Stimulated activated CD8-positive, alpha-beta memory T cell treated with anti-CD3 and anti-CD28 coated beads, Interleukin-7, amount 100 ng/mL, for 1 hour (primary cell): ENCODE measurements at places on chromosomes 1 and 21.

GRCh38 chr21:45632160-45632559 lies 11.4 kb upstream of the PCBP3 start:
- DNase-seq, result no peak

GRCh38 chr1:89847191-89847729 lies 26.4 kb downstream of the LRRC8D start:
- no peak for DNase-seq

DNA sequence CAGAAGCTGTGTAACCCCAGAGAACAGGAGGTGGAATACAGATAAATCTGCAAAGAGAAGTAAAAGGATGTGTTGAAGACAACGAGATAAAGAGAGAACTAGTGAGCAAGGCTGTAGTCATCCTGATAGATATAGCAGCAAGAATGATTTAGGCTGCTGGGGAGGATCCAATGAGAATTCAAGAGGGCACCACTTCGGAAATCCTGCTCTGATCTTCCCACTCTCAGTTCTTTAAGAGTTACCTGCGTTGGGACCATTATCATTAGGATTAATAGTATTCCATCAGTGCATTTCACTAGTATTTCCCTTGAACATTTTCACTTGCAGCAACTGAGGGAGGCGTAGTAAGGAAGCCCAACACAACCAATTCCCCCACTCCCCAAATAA lies at the start of gene BRINP3:
TSS of gene BRINP3 (minus strand) at position 103 of the 387 bp plus-strand sequence.
- no peak for DNase-seq

GRCh38 chr1:237705462-237705861 lies 185.3 kb downstream of the ZP4 start:
- no peak for DNase-seq

DNA sequence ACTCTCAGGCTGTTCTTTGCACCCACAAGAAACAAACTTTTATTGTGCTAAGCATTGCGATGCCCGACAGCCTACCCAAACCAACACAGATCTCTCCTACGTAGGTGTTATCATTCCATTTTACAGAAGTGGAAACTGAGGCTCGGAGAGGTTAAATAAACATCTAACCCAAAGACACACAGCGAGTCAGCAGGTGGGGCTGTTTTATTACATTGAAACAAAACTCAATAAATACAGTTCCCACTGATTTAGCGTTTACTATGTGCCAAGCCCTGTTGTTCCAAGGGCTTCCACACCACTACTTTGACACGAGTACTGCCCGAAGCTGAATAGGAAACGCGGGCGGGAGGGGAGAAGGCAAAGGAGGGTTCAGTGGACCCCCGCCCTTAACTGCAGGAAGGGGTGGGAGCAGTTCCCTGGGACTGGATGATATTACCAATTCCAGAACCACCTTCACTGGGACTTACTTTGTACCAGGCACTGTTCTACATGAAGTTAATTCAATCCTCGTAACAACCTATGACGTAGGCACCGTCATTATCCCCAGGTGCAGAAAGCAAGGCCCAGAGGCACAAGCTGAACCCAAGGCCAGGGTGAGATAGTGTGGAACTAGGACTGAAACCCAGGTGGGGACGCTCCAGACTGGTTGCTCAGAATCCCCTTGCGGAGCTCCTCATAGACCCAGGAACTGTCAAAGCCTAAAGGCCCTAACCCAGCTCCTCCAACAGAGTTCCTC lies 19.3 kb upstream of the ALDH4A1 start:
- DNase-seq, result no peak

GRCh38 chr1:42846257-42847110 lies at the start of gene ZNF691:
Gene ZNF691, plus strand, starts transcription at chr1:42846613. Its CDS starts 3,046 bp downstream, at chr1:42849659.
- DNase-seq, result peak; percentile 65

DNA sequence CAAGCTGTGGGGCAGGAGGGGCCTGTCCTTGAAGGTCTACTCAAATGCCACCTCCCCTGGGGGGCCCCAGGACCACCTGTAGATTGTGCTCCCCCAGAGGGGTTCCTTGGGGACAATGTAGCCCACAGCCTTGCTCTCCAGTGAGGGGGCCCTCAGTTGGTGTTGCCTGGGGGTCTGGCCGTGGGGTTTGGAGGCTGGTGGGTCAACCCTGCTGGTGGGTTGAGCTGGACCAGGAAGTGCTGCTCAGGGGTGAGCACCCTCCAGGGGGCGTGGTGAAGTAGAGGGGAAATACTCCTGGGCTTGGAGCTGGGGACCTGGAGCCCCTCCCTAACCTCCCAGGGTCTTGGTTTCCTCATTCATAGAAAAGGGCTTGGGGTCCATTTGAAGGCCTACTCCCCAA lies 143.6 kb upstream of the WNT4 start:
- no peak for DNase-seq

DNA sequence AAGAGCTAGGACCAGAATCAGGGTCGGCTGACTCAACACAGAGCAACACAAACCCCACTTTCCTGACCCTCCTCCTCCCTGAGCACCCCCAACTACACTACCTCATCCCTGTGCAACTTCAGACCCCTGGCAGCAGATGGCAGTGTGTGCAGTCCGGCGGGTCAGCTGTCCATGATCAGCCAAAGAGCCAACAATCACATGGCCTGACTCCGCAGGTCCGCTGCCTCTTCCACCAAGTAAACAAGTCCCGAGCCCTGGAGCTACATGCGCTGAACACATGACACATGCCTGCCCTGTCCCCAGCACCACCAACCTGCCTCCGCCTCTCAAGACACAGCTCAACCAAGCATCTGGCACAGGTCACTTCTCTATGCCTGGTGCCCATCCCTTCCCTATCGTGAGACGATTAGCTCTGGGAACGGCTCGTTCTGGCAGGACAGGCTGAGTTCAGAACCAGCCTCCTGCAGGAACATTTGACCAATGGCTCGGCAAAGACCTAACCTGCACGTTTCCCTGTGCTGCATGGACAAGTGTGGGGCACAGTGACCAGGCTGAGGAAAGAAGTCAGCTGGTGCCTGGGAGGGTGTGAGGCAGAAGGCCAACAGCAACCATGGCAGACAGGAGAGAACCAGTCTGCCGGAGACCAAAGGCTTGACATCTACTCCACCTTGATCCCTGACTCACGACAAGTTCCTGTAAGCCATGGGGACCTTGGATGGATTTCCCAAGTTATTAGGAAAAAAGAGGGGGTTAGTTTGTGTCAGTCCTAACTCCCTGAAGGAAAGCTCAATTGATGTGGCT lies 60.3 kb downstream of the CD46 start:
- no peak for DNase-seq

- DNase-seq, result no peak
Measured at GRCh38 chr1:240285540-240285939, 193.9 kb downstream of the FMN2 start.
